ENCODE measurements at places on chromosomes 6 and 20. TPM values are rescaled to one million over a fixed set of nuclear protein-coding genes. Genes with fewer than 3 reads are reported as not detected.

The ZSCAN23 gene
- total RNA-seq, result not detected

The SLC2A10 gene
- total RNA-seq, result 32.3 TPM

The ZNF311 gene
- 1.7 TPM for total RNA-seq

The IL17F gene
- not detected for total RNA-seq

The MCCD1 gene
- not detected for total RNA-seq

The MEP1A gene
- total RNA-seq, result under 0.01 TPM

The ALDH5A1 gene
- total RNA-seq, result 6.8 TPM

The SLC12A5 gene
- not detected for total RNA-seq

The TNFAIP3 gene
- 18.2 TPM for total RNA-seq

The FYN gene
- total RNA-seq, result 50.7 TPM

The SNRPB gene
- total RNA-seq, result 153 TPM

The PNPLA1 gene
- not detected for total RNA-seq

The PPP1R16B gene
- 7.6 TPM for total RNA-seq

The SASH1 gene
- total RNA-seq, result 68.6 TPM

The SLC29A1 gene
- total RNA-seq, result 29.9 TPM

The MYH7B gene
- total RNA-seq, result 0.41 TPM

The PRDM13 gene
- total RNA-seq, result not detected

The MYB gene
- not detected for total RNA-seq

The TPD52L1 gene
- 24.4 TPM for total RNA-seq

The LHFPL5 gene
- not detected for total RNA-seq

The LY6G6D gene
- total RNA-seq, result not detected

The DNAH8 gene
- 0.69 TPM for total RNA-seq

The SDC4 gene
- 39.4 TPM for total RNA-seq

The SNPH gene
- total RNA-seq, result 6.0 TPM

The TAAR1 gene
- not detected for total RNA-seq

The EPPIN gene
- not detected for total RNA-seq

The BYSL gene
- total RNA-seq, result 0.51 TPM

The KAT14 gene
- 19.5 TPM for total RNA-seq

The OR2B6 gene
- not detected for total RNA-seq

The GTSF1L gene
- not detected for total RNA-seq

The NAA20 gene
- total RNA-seq, result 24.7 TPM

The TCP11 gene
- not detected for total RNA-seq

The PARD6B gene
- 2.0 TPM for total RNA-seq

The MYL9 gene
- 1,447 TPM for total RNA-seq

The PACRG gene
- total RNA-seq, result 12.3 TPM

The EYA2 gene
- 2.0 TPM for total RNA-seq

The AKAP12 gene
- 218 TPM for total RNA-seq

The MRPL2 gene
- 44.4 TPM for total RNA-seq

The ADGRB3 gene
- 15.6 TPM for total RNA-seq

The ASXL1 gene
- 116 TPM for total RNA-seq

The LAMA5 gene
- total RNA-seq, result 52.3 TPM

The C20orf144 gene
- not detected for total RNA-seq

The PNLDC1 gene
- total RNA-seq, result 0.69 TPM

The PCSK2 gene
- total RNA-seq, result not detected

The OR2J3 gene
- total RNA-seq, result not detected

The SLC13A3 gene
- under 0.01 TPM for total RNA-seq

The SRMS gene
- not detected for total RNA-seq
